AG04450 (cell line): ENCODE measurements at places on chromosomes 4 and X.

DNA sequence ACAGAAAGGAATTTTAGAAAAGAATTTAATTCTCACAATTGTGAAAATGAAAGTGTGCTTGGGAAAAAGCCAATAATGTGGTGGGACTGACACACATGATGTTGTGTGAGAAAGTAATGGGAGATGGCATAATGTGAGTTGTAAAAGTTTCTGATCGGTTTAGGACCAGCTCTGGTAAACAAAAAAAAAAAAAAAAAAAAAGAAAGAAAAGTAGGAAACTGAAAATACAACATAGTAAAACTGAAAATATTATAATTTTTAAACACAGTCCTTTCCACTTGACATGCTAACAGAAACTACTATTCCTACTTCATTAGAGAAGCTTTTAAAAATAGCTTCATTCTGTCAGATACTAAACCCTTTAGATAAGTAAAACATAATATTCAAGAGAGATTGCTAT is 28.2 kb downstream of the RAP1GDS1 start:
- DNase-seq, result no peak

GRCh38 chr4:73406548-73406875 is 2.4 kb downstream of the ALB start:
- DNase-seq, result no peak

DNA sequence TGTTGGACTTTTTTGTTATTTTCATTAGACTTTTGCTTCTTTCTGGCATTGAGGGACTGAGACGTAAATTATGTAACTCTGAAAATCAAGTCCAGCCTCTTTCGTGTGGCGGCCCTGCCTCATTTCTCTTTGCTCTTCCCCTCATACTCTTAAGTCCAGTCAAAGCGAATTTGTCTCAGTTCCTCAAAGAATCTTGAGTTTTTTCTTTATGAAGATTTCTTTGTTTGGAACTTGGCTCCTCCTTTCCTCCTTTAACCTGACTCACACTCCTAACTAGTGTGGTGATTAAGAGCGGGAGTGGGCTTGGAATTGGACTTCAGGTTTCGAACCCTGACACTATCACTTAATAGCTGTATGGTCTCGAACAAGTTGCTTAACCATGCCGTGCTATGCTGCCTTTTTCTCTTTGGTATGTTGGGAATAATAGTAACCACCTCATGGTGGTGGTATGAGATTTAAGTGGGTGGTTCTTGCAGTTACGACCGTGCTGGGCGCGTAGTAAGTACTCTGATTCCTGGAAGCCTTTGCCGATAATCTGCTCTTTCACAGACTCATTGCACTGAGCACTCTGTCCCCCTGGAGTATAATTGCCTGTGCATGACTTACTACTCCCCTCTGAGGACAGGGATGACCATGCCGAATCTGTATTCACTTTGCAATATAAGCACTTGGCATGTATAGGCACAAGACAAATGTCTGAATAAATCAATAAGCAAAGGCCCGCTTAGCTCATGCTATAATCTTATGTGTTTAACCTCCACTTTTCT is 19.1 kb downstream of the FNIP2 start:
- no peak for DNase-seq

DNA sequence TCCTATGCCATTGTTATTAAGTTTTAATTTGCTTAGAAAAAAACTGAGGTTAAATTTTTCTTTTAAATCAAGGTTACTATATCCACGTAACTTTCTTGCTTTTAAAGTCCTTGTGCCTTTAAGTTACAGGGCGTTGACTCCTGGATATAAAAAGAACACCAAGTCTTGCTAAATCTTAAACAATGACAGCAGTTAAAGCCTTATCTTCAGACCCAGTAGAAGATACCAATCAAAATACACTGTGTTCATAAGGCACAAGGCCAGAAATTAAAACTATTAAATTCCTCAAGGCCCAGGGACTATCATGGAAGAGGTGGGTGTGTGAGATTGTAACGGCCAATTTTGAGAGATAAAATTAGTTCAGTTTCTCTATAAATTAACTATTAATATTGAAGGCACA is 60.4 kb downstream of the PAGE2 start:
- DNase-seq, result no peak

DNA sequence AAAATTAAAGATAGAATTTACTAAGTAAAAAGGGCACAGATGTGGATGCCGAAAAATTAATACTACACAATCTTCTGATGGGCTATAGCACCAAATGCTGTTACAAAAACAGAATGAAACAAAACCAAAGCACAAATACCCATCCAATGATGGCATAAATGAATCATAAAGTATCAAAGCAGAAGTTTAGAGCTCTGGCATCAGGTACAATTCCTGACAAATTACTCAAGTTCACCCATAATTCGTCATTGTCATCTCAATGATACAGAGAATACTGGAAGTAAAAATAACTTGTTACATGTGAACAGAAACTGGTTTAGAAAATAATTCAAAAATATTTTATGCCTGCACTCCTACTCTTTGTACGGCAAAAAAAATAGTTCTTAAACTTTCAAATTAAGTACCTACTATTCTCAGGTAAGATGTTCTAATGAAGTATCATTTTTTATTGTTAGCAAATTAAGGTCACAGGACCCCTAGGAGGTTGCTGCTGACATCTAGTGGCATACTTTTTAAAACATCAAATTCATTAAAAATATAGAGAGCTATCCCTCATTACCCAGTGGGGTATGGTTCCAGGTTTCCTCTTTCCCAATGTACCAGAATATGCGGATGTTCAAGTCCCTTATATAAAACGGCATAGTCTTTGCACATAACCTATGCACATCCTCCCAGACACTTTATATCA is 126.1 kb downstream of the INPP4B start:
- no peak for DNase-seq

- DNase-seq, result no peak
Measured at GRCh38 chr4:76723373-76723772, 174.6 kb downstream of the SOWAHB start.

DNA sequence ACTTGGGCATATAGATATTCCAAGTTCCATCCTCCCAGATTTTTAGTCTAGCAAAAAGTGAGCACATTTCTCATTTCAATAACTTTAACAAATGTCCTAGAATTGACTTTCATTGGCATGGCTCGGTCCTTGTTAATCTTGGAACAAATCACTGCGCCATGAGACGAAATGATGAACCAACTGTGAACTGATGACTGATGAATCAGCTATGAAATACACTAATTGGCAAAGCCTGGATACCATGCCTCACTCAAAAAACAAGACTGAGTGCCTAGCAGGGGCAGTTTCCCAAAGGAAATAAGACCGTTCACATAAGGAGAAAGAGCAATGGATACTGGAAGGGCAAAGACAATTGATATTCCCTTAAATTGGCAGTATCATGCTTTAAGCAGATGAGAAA is 248.6 kb upstream of the VEGFC start:
- no peak for DNase-seq

GRCh38 chrX:78653118-78653822 is 5.9 kb downstream of the RTL3 start:
- no peak for DNase-seq

- DNase-seq, result no peak
Measured at GRCh38 chrX:138858951-138859350, 147.4 kb upstream of the FGF13 start.

GRCh38 chr4:154361450-154361849 is 130.1 kb downstream of the DCHS2 start:
- DNase-seq, result no peak

DNA sequence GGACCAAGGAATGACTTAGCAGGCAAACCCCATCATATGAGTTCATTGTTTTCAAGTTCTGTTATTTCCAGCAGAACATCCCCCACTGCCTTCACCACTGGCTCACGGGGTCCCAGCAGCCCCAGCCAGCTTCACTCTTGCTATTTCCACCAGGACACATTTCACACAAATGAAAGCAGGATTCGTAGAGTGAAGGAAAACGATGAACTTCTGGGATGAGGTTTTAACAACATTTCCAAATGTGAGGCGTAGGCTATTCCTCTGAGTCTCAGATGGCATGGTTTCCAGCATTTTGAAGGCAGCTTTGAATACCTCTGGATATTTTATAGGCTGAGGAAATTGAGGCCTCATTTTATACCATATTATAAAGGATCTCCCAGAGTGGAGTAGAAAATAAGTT is 32.9 kb upstream of the EGFL6 start:
- no peak for DNase-seq

DNA sequence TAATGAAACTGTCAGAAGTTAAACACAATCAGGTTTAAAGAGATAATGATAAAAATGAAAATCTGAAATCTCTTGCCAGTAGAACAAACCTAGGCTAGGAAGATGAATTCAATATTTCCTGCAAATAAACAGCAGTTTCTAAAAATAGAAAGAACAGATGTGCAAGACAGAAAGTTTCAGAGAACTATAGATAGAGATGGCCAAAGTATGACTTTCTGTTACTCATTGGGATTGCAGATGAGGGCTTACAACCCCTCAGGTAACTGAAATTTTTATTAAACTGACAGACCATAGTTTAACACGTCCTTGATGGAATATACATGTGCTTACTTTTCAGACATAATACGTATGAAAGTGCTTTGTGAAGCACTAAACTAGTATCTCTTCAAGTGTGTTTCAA is 82.3 kb upstream of the PPARGC1A start:
- DNase-seq, result no peak

GRCh38 chrX:72169008-72169728 is 12.4 kb upstream of the PIN4 start:
- no peak for DNase-seq

DNA sequence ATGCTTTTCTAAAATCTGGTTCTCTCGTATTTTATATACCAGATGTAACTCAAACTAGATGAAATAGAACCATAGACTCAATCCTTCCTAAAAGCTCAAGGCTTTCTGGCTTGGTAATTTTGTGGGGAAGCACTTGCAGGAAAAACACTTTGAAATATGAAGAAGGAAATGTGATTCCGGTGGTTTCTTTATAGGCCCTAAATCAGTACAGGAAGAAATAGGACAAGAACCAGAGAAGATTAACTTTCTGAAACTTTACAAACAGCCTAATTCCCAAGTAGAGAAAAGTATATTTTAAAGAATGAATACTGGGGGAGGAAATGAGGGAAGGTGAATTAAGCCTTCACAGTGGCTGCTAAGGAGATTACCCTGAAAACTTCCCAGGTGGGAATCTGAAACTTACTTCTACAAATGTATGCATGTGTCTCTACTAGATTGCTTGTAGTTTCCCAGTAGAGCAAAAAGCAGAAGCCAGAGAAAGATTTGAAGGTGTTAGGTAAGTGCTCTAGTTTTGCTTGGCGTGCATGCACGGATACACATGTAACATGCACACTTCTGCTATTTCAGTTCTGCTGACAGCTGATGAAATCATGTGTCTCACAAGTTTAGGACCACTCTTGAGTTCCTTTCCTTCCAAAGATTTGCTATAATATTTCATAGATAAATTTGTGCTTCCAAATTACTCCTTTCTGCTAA is 92.1 kb downstream of the AFF1 start:
- no peak for DNase-seq

DNA sequence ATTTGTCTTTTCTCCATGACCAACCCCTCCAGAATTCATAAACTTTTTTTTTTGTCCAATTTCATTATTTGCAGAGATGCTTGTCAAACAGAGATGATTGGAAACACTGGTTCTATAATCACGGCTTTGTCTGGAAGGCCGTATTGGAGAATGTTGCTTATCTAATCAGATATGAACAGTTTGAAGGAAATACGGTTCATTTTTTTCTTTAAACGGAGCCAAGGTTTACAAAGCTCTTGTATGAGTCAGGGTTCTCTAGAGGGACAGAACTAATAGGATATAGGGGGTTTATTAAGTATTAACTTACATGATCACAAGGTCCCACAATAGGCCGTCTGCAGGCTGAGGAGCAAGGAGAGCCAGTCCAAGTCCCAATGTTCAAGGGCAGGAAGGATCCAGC is 1415.8 kb downstream of the C4orf33 start:
- no peak for DNase-seq

DNA sequence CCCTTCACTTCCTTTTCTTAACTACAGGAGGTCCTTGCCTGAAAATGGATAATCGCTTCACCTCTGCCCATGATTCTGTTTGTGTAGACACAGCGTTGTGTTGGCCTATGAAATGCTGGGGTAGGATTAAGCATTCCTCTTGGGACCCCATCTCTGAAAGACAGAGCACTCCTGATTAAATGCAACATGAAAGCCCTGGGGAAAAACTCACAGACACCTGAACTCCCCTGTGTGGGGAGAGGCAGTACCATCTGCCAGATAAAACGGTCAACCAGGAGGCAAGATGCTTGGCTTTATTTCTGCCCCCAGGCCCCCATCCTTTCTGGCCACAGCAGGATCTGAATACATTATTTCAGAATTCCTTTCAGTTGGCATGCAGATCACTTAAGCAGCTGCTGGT is 1.9 kb downstream of the LGI2 start:
- no peak for DNase-seq

DNA sequence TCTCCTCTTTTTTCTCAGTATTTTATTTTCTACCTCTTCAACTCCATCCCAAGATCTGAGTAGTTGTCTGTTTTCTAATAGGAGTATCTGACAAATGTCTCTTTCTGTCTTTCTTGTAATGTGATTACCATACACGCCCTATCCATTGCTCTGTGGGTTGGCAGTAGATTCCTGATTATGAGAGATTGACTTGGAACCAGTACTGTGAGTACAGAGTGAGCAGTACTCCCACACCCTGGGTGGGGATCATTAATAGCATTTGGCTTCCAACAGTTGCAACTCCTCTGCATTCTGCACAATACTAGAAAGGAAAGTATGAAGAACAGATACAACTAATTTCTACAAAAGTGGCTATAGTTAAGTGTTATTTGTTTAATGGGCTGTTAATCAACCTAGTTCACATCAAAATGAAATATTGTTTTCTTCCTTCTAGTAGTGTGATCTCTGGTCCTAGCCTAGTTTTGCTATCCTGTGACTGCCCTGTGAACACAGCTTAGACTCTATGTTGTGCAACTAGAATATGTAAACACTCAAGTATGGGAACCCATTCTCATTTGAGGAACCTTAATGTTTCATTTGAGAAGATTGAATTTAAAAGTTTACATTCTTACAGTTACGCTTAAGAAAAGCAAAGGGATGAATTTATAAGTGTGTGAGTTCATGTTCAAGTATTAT is 112.9 kb downstream of the PTPN13 start:
- no peak for DNase-seq

GRCh38 chr4:1021386-1022050 is 10.1 kb downstream of the FGFRL1 start:
- no peak for DNase-seq

DNA sequence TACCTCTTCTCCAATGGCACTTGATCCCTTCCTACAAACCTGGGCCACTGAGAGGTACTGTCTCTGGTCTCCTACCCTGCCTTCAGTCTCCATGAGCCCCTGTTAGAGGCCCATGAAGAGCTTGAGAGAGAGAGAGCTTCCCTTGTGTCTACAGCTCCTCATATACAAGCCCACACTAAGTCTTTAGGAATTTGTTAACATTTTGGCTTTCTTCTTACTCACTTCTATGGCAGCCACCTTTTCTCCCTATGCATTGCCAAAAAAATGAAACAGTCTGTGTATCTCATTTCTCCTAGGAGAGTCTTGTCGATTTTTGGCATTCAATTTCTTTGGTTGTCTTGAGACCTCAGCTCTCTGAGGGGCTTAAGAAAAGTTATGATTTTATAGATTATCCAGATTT is 90.9 kb upstream of the LNX1 start:
- DNase-seq, result peak; percentile 59

GRCh38 chr4:47278631-47279030 is 184.9 kb downstream of the COMMD8 start:
- no peak for DNase-seq

GRCh38 chr4:105433421-105433820 is 40.4 kb downstream of the PPA2 start:
- no peak for DNase-seq
